HCT116 (cell line): ENCODE measurements at places on chromosomes 5 and 9. TPM values are rescaled to one million over a fixed set of nuclear protein-coding genes. Genes with fewer than 3 reads are reported as not detected.

Gene SELENOP
- 11.4 TPM for total RNA-seq

GRCh38 chr5:142250119-142250518 is 74.7 kb downstream of the SPRY4 start:
- no peaks in the 10 kb centered on the region; the same call in 1 of the 2 replicates for H3K4me1 ChIP-seq
- H3K27me3 ChIP-seq = no peaks in the 10 kb centered on the region
- H3K36me3 ChIP-seq = no peaks in the 10 kb centered on the region
- H3K27ac ChIP-seq = no peak overlapping the region
- DNase-seq = no peak

- no peaks in the 10 kb centered on the region for H3K4me1 ChIP-seq
- H3K36me3 ChIP-seq = no peaks in the 10 kb centered on the region
- H3K27ac ChIP-seq = no peak overlapping the region
- no peaks in the 10 kb centered on the region for H3K27me3 ChIP-seq
Measured at GRCh38 chr9:27925815-27926214, 352.5 kb upstream of the C9orf72 start.

DNA sequence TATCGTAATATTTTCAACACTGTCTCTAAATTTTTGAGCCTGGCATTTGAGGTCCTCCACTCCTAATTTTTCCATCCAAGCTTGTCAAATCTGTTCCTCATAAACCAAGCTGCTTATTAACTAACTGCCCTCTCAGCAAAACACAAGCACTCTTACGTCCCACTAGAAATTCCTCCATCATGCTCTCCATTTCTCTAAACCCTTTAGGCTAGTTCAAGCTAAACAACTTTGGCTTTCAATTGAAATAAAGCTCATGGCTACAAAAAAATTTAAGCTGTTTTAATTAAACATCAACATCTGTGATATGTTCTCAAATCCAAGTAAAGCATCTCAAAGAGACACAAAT is 45.7 kb downstream of the RNF145 start:
- no peak overlapping the region for H3K4me3 ChIP-seq
- peaks cover 13% of the 10 kb centered on the region for H3K4me1 ChIP-seq
- DNase-seq = no peak
- H3K36me3 ChIP-seq = peaks cover 17% of the 10 kb centered on the region
- no peaks in the 10 kb centered on the region for H3K27me3 ChIP-seq

Gene BTNL3
- not detected for total RNA-seq

Gene CD72
- 1.6 TPM for total RNA-seq

DNA sequence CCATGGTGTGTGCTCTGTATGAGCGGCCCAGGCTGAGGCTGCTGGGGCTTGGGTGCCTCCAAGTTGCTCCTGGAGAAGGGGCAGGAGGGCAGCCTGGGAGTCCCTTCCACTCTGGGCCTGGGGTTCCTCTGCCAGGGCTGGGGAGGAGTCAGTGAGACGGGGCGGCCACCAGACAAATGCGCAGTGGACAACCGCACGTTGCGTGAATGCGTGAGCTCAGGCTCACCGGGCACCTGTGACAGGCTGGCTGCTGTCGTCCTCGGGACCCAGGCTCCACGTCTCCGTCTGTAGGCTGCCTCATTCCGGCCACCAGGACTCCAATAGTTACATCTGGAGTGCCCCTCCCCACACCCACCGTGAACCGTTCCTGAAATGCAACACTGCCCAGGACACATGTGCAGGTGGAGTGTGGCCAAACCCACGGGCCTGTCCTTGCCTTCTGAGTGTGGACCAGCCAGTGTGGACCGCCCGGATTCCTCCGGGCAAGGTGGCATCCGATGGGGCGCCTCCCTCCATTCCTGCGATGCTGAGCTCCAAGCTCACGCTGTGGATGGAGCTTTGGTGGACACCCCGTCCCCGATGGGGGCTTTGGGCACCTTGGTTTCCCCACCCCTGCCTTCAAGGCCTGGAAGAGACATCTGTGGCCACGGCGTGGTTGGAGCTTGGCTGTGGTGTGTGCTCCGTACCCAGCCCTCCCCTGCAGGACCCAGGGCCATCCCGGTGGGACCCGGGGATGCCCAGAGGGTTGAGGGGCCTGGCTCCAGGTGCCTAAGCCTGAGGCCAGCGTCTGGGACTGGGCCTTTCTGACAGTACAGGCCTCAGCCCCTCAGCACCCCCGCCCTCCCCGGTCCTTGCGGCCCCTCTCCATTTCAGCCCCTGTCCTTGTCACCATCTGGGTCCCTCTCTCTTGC is 34.0 kb upstream of the RXRA start:
- H3K27me3 ChIP-seq = no peaks in the 10 kb centered on the region
- no peaks in the 10 kb centered on the region for H3K36me3 ChIP-seq
- H3K27ac ChIP-seq = no peak overlapping the region
- no peak for DNase-seq

GRCh38 chr5:1950096-1950707 is 67.5 kb upstream of the IRX4 start:
- no peak overlapping the region for H3K4me3 ChIP-seq
- peaks cover 31% of the 10 kb centered on the region; the same call in 1 of the 2 replicates for H3K27me3 ChIP-seq
- H3K36me3 ChIP-seq = no peaks in the 10 kb centered on the region

DNA sequence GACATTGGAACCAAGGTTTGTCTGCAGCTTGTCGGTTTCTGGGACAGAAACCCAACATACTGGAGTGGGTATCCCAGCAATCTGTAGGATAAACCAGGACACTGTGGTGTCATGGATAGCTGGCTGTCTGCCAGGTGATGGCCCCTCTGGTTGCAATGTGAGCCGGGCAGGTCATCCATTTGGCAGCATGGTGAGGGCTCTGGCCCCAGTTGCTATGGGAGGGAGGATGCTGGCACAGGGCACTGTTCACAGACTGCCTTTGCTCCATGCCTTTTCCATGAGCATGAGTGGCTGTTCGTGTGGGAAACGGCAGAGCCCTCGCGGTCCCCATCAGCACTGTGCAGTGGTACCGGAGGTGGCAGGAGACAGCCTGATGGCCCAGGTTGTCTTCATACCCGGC is 6.4 kb downstream of the S1PR3 start:
- no peaks in the 10 kb centered on the region for H3K27me3 ChIP-seq
- DNase-seq = no peak
- no peak overlapping the region for H3K4me3 ChIP-seq
- H3K4me1 ChIP-seq = peaks cover 8% of the 10 kb centered on the region; the same call in 1 of the 2 replicates
- no peak overlapping the region for H3K27ac ChIP-seq

DNA sequence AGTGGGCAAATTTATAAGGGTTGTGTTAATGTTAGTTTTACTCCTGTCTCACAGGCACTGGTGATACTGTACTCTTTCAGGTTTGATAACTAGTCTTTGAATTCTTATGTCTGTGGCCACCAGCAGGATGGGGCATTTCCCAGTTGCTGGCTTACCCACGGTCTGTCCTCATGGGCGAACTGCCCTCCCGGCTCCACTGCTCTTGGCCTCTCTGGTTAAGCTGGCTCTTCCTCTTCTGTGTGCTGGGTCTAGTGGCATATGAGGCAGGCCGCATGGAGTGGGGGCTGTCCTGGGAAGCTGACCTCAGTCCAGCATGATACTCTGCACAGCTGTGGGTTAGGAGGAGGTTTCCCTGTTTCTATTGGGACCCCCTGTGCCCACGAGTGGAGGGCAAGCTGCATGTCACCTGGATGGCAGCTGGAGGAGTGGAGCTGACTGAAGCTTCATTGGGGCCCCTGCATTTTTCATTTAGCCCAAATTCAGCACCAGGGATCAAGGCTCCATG is 19.5 kb downstream of the PHF2 start:
- peaks cover 22% of the 10 kb centered on the region; the same call in 1 of the 2 replicates for H3K4me1 ChIP-seq
- no peak overlapping the region for H3K27ac ChIP-seq
- H3K27me3 ChIP-seq = no peaks in the 10 kb centered on the region
- no peaks in the 10 kb centered on the region for H3K36me3 ChIP-seq
- no peak for DNase-seq
- H3K4me3 ChIP-seq = no peak overlapping the region

DNA sequence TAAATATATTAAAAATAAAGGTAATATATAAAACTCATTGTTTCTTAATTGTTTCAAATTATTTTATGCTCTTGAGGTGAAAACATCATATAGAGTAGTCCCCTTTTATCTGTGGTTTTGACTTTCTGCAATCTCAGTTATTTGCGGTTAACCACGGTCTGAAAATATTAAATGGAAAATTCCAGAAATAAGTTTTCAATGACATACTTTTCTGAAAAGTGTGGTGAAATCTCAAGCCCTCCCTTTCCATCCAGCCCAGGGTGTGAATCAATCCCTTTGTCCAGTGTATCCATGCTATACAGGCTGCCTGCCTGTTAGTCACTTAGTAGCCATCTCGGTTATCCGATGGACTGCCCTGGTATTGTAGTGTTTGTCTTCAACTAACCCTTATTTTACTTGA is 546.7 kb upstream of the DMAC1 start:
- no peak overlapping the region for H3K27ac ChIP-seq
- H3K4me1 ChIP-seq = no peaks in the 10 kb centered on the region
- no peak for DNase-seq
- no peaks in the 10 kb centered on the region for H3K27me3 ChIP-seq

Gene DELE1
- total RNA-seq = 74.1 TPM

DNA sequence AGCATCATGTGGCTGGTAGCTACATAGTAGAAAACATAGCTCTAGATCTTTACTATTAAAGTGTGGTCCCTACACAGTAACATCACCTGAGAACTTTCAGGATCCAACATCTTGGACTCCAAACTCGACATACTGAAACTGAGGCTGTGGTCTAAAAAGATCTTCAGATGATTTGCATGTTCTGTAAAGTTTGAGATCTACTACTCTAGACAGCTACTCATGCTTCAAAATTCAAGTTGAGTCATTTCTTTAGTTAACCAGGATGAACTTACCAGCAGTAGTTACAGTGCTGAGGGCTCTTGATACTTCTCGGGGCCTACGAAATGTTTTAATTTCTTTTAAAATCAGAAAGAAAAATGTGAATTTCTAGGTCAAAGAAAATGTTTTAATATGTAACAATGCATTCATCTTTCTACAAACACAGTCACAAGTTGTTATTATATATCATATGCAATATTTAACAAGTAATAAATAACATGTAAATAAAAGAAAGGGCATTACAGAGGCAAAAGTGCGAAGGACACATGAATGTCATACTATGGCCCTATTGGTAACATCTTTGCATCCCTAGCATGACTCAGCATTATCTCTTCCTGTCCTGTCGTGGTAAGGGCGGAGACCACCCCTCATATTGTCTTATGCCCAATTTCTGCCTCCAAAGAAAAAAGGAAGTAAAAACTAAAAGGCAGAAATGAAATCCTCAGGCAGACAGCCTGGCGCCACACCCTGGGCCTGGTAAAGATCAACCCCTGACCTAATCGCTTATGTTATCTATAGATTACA is 563.9 kb upstream of the TLE4 start:
- no peaks in the 10 kb centered on the region for H3K36me3 ChIP-seq
- H3K27me3 ChIP-seq = no peaks in the 10 kb centered on the region
- no peak for DNase-seq
- no peak overlapping the region for H3K4me3 ChIP-seq
- no peak overlapping the region for H3K27ac ChIP-seq

DNA sequence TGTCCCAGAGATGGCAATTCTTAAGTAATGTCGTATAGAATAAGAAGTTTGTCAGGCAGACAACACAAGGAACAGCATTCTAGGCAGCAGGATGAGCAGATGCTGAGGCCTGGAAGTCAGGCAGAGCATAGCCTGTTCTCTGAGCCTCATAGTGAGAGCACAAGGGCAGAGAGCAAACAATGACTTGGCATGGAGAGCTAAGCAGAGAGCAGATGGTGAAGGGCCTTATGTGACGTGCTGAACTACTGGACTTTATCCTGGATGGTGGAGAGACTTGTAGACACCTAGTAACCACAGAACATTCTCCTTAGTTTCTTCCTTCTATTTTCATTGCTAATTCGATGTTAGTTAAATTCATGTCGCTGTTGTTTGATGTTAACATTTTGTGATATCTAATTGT is 60.1 kb downstream of the KCTD16 start:
- no peak overlapping the region for H3K27ac ChIP-seq
- H3K4me1 ChIP-seq = no peaks in the 10 kb centered on the region
- no peak overlapping the region for H3K4me3 ChIP-seq
- H3K36me3 ChIP-seq = no peaks in the 10 kb centered on the region
- peaks cover 51% of the 10 kb centered on the region for H3K27me3 ChIP-seq

- no peak for DNase-seq
- no peaks in the 10 kb centered on the region for H3K27me3 ChIP-seq
- H3K4me3 ChIP-seq = no peak overlapping the region
- H3K36me3 ChIP-seq = peaks cover 15% of the 10 kb centered on the region
- H3K27ac ChIP-seq = no peak overlapping the region
Measured at GRCh38 chr9:84002344-84002743, 21.7 kb downstream of the RMI1 start.

- H3K27me3 ChIP-seq = no peaks in the 10 kb centered on the region
Measured at GRCh38 chr5:145936401-145937131, at the start of gene SH3RF2. Gene SH3RF2 (plus strand): TSS chr5:145936578. CDS start chr5:145937929, 1,351 bp downstream.

DNA sequence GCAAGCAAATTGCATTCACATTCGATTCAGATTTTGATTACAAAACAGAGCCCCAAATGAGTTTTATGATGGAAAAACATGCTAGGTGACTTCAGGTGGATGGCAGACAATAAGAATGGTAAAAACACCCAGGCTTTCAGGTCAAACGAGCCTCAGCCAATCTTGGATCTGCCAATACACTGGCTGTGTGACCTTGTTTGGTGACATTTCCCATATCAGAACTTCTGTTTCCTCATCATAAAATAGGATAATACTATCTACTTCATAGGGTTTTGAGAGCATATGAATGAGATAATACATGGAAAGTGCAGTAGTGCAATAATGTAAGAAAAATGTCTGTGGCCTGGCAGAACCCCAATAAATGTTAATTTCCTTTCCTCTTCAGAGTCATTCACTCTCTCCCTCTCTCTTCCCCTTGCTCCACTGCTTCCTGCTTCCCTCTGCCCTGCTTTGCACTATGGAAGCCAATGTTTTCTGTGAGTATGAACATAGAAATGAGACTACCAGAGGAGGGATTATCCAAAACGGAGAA is 54.7 kb downstream of the SH3RF2 start:
- no peaks in the 10 kb centered on the region for H3K36me3 ChIP-seq
- no peak overlapping the region for H3K4me3 ChIP-seq
- H3K4me1 ChIP-seq = no peaks in the 10 kb centered on the region

DNA sequence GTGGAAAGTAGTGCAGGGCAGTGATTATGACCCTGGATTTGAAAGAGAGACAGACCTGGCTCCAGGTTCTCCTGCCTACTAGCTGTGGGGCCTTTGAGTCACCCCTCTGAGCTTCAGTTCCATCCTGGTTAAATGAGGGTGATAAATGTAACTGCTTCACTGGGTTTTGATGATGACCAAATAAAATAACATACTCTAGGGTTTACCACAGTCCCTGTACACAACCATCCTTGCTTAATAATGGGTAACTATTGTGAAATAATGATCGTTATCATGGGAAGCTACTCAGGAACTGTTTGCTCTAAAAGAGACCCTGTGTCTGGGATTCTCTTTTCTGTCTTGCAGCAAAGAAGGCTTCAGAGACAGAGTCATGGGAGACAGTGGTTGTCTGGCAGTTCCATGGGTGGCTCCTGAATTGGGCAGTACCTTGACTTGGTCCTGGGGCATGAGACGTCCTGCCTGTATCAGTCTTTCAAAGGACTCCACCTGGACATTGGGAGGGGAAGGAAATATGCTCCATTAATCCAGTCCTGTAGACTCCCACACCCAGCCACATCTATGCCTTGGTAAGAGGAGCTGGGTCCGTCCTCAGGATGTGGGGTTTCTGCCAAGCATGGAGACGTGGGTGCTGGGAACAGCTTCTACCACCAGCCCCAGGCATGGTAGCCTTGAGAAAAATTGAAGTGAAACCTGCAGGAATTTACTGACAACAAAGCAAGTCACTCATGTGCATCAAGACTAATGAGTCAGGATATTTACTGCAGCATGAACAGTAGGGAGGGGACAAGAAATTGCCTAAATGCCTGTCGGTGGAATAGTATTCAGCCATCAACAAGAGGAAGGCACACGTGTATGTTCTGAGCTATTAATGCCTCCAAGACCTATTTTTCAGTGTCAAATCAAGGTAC is 23.4 kb downstream of the AKNA start:
- H3K36me3 ChIP-seq = no peaks in the 10 kb centered on the region; the same call in 1 of the 2 replicates
- H3K4me1 ChIP-seq = peaks cover 8% of the 10 kb centered on the region
- no peaks in the 10 kb centered on the region for H3K27me3 ChIP-seq
- H3K4me3 ChIP-seq = no peak overlapping the region
- no peak overlapping the region for H3K27ac ChIP-seq
